ENCODE measurements at places on chromosomes 5 and 9.

DNA sequence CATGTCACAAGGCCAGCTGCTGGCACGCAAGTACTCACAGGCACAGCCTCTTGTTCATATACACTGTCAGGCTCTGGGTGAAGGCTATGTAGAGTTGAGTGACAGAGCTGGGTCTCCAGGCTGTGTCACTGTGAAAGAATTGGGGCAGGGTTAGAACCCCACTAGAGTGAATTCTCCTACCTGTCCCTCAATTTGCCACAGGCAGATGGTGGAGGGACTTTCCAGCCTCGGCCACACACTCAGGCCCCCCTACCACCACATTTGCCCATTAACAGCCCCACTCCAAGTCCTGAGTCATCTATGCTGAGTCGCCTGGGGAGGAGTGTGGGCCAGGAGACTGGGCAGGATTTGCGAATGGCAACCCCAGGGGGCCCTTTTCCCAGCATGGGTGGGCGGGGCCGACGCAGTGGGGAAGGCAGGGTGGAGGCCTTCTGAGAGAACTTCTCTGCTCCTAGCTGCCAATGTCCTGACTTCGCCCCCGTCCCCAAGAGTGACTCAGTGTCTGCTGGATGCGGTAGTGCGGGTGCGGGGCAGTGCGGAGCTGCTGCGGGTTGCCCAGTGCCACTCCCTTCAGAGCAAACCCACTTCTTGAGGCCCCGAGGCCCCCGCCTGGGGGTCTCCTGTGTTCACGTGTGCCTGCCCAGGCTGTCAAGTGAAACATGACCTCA, 50.3 kb upstream of the PSD2 start:
- DNase-seq = no peak

- DNase-seq = no peak
Measured at GRCh38 chr5:107501965-107502675, 168.6 kb downstream of the EFNA5 start.

DNA sequence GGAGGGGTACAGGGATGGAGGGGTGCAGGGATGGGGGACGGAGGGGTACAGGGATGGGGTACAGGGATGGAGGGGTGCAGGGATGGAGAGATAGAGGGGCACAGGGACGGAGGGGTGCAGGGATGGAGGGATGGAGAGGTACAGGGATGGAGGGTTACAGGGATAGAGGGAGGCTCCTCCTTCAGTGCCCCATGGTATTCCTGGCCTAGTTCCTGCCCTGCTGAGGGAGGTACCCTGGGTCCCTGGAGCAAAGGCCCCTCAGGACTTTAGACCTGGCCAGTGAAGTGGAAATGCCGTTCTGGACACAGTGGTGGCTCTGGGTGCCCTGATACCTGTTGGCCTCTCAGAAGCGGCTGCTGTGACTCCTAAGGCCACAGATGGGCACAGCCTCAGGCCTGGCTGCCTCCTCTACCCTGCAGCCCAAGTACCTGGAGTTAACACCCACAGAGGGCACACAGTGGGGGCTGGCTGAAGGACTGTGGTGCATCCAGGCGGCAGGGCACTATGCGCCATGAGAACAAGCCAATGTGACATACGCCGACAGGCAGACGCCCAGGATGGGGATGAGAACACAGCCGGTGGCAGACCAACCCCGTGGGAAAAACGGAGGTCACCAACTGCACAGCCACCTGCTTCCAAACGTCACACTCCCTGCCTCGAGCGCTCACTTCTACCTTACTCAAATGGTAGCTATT, 8.4 kb downstream of the PTGES2 start:
- no peak for DNase-seq

DNA sequence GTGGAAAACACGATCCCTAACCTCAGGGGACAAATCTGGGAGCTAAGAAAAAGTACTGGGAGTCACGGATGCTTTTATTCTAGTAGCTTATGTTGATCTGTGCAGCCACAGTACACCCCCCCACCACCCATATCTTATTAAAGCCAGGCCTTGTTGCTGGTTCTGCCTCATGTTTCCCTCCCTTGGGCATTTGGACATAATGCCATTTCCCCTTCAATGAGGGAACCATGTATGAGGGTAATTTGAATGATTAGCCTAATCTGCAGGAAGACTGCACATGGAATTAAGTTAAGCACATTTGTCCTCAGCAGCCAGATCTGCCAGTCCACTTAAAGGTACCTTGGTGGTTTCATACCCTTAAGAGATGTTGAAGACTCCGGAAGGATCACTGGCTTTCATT, 102.0 kb downstream of the ARHGAP26 start:
- no peak for DNase-seq

GRCh38 chr9:90813523-90813922, 11.9 kb downstream of the SYK start:
- no peak for DNase-seq

DNA sequence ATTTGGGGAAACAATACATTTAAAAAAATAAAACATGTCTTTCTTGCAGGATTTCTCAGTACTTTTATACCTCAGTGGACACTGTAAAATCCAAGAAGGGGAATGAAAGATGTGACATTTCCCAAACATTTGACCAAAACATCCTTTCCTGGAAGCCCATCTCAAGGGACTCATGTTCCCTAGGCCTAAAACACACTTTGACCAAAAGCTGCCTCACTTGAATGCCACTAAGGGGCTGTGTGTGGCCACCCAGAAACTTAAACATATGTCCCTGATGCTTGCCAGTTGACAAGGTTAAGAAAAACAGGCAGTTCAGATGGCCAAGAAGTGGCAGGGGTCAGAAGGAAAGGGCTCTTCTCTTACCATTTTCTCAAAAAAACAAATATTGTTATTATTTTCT, 73.6 kb downstream of the EPB41L4B start:
- no peak for DNase-seq

DNA sequence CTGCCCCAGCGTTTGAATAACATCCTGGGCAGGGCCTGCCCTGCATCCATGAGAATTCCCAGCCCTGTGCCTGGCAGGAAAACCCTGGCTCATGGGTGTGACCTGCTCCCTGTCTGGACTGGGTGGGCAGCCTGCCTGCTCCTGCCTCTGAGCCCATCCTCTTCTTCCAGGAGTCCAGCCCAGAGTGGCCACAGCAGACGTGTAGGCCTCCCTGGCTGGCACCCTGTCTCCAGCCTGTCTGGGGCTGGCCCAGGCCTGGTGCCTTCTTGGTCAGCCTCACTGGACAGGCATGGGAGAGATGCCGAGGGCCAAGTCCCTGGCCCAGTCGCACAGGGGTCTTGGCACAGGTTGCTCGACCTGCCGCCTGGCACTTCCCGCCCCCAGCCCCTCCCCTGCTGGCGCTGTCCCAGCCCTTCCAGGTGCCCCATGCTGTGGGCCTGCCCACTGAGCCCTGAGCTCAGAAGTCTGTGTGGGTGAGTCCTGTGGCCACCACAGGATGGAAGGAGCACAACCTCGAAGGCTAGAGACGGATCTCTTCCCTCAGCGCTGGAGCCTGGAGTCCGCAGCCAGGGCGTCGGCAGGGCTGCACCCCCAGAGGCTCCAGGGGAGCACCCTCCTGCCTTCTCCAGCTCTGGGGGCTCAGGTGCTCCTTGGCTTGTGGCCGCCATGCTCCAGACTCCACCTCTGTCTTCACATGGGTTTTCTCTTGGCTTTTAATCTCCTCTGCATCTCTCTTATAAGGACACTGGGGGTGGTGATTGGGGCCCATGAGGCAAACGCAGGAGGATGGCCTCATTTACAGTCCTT, 11.8 kb upstream of the COL5A1 start:
- DNase-seq = no peak

DNA sequence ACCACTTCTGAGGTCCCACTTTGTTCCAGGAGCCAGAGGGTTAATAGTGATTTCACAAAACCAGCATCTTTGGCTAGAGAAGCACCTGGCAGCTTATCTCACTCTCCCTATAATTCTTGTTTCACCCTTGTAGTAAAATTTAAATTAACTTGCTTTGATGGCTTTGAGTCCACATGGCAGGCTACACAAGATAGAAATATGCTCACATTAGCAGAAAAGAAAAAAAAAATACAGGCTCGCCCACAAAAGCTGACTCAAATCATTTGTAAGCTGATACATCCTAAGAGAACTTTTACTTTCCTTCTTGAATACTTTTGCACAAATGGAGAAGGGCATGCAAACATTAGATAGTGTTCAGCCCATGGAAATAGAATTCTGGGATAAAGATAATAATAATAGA, 36.2 kb downstream of the TNFSF15 start:
- no peak for DNase-seq

- no peak for DNase-seq
Measured at GRCh38 chr5:117133198-117133597, 558.6 kb upstream of the SEMA6A start.

DNA sequence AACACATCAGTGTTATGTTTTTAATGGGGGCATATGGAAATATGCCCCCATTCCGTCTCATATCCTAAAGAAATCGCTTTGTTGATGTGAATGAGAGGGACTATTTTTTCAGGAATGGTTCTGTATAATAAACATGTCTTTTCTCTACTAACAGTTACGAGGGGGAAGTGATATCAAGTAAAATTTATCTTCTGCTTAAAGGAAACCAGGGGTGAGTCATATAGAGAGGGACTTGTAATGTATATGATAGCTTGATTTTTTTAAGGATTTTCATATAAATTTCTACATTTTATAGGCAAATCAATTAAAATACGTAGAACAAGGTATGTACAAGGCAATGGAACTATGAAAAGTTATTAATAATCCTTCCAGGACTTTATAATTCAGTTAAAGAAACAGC, 207.1 kb downstream of the SEMA5A start:
- DNase-seq = no peak

DNA sequence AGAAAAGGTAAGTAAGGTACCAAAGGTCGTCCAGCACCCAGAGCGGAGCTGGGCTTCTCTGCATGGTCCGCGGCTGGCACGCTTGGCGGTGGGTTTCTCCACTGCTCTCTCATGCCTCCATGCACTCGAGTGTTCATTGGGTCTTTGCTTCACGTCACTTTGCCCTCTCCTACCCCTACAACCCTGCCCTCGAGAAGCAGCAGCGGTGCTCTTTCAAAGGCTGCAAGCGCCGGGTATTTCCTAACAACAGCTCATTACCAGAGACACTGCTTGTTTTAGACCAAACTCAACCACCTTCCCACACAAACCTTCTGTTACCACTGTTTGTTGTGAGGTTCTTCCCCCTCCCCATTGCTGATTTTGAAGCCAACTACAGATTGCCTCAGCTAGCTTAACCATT, 21.5 kb upstream of the ZBTB34 start:
- no peak for DNase-seq

DNA sequence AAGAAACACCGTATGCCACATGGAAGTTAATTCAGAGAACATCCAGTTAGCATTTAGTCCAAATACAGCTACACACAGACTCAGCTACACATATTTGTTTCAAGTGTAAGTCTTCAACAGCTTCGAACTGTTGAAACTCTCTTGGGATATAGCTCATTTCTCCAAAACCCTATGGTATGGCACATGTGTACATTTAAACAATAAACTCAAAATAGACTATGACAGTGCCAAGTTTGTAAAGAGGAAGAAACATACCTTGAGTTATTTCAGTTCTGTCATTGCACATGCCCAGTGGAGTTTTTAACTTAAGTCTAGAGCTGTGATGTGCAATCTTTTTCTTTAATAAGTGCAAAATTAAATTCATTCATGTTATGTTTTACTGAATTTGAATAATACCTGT, 155.1 kb upstream of the RAI14 start:
- no peak for DNase-seq

DNA sequence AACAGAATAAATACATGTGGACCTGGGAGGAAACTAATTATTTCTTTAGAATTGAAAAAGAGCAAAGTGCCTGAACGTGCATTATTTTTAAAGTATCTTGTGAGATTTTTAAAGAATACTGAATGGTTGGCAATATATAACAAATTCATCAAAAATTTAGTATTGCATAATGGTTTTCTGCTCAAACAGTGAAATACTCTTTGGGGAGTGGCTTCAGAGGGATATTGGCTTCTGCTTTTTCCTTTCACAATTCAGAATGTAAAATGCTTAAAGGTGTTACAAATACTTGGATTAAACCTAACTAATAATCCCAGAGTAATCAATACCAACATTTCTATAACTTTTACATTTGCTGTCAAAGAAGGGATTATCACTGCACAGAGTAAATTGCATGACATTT, 379.3 kb upstream of the CHD1 start:
- no peak for DNase-seq

DNA sequence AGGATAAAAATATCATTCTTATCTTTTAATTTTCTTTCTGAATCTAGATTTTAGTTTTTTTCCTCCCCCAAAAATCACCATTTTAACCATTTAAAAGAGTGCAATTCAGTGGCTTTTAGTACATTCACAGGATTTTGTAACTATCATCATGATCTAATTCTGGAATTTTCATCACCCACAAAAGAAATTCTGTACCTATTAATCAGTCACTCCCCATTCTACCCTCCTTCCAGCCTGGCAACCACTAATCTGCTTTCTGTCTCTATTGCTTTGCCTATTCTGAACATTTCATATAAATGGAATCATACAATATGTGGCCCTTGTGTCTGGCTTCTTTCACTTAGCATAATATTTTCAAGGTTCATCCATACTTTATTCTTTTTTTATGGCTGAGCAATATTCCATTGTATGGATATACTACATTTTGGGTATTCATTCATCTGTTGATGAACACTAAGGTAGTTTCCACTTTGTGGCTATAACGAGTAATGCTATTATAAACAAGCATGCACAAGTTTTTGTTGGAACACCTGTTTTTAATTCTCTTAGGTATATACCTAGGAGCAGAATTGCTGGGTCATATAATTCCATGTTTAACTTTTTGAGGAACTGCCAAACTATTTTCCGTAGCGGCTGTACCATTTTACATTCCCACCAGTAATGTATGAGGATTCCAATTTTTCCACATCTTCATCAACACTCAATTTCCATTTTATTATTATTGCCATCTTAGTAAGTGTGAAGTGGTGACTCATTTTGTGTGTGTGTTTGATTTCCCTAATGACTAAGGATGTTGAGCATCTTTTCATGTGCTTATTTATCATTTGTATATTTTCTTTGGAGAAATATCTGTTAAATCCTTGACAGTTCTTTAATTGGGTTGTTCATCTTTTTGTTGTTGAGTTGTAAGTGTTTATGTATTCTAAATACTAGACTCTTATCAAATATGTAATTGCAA, 340.3 kb downstream of the CWC27 start:
- DNase-seq = no peak

DNA sequence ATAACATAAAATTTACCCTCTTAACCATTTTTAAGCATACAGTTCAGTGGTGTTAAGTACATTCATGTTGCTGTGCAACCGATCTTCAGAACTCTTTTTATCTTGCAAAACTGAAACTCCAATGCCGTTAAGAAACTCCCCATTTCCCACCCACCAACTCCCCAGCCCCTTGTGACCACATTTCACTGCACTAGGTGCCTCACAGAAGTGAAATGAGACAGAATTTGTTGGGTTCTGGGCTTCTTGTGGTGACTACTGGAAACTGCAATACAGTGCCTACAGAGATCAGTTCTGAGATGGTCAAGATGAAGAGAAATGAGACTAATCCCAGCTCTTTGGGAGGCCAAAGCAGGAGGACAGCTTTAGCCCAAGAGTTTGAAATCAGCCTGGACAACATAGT, 202.1 kb upstream of the SLC30A5 start:
- no peak for DNase-seq
